ENCODE measurements at places on chromosomes 2 and 18.

- DNase-seq, result no peak
Observed at GRCh38 chr2:147568109-147568508, 276.7 kb upstream of the ACVR2A start.

- DNase-seq, result no peak
Observed at GRCh38 chr2:175399326-175399725, 217.8 kb upstream of the ATP5MC3 start.

DNA sequence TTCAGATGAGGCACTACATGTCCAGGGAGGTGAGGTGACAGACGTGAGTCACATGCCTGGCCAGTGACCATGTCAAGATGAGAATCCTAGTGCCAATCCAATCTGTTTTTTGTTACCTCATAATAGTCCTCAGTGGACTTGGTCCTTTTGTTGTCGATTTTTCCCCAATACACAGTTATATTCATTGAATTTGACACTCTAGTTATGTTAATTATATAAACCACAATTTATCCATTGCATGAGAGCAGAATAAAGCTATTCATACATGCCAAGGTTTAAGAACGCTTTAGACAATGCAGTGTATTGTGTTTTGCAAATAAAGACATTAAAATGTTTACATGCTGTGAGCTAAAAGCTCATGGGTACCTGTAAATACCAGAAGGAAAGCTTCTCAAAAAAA is 21.6 kb upstream of the TMEFF2 start:
- DNase-seq, result no peak

- no peak for DNase-seq
Observed at GRCh38 chr2:198452327-198452726, 647.9 kb downstream of the PLCL1 start.

DNA sequence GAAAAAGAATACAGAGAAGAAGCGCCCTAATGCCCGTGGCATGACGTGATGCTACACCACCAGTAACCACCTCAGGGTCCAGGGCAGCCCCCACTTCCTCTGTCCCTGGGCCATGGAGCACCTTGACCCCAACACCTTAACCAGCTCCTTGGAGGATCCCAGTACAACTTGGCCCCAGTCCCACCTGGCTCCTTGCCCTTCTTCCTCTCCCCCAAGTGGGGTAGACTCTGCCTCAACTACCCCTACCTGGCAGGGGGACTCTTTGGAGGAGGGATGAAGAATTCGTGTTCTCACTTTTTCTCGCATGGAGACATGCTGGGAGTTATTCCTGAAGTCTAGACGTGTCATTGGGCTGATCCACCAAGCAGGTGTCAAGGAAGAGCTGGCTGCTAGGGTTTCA is 18.9 kb downstream of the TRABD2A start:
- no peak for DNase-seq

DNA sequence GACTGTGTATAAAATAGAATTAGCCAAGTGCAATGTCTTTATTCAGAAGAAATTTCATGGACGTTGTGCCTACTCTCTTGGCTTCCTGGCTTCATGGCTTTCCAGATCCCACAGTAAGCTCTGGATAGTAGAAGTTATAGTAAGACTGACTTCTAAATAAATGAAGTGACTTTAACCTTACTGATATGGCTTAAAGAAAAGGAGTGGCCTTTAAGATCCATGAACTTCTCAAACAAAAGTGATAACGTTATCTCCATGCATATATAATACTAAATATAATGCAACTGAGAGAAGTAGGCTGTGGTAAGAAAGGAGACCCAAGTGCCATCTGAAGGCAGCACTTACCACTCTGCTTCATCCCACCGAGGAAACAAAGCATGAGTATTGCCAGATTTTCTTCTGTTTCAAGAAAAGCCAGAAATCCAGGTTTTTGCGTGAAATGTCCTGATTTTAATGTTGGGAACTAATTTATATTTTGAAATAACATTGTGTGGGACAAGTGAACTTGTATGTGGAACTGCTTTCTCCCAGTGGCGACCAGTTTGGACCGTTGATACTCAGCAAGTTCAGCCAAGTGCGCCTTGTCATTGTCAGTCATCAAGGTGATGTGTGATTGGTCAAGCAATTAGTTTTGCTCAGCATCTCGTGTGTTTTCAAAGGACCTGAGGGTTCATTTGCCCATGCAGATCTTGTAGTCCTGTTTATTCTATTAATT is 13.9 kb upstream of the IL37 start:
- no peak for DNase-seq

DNA sequence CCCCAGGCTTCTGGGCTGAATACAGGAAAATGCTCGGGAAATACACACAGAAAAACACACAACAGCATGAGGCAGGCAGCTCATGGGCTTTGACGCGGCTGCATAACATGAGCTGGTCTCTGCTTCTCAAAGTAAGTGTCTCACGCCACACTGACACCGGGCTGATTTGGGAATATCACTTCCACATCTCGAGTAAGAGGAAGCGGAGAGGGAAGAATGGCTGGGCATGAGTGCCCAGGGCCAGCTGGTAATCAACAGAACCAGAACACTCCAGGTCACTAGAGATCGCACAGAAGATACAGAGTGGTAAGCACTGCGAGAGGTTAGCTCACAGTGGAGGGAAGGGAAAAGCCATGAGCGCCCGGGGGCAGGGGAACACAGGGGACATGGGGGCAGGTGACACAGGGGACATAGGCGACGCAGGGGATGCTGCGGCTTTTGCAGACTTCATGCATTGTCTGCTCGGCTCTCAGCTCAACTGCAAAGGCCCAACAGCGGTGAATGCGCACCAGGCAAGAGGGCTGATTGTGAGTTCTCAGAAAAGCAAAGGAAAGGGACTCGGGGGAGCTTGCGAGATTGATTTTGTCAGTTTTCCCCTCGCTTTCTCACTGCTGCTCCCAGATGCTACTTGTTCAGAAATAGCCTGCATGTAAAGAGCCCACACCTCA is 141.4 kb downstream of the MBP start:
- DNase-seq, result no peak

DNA sequence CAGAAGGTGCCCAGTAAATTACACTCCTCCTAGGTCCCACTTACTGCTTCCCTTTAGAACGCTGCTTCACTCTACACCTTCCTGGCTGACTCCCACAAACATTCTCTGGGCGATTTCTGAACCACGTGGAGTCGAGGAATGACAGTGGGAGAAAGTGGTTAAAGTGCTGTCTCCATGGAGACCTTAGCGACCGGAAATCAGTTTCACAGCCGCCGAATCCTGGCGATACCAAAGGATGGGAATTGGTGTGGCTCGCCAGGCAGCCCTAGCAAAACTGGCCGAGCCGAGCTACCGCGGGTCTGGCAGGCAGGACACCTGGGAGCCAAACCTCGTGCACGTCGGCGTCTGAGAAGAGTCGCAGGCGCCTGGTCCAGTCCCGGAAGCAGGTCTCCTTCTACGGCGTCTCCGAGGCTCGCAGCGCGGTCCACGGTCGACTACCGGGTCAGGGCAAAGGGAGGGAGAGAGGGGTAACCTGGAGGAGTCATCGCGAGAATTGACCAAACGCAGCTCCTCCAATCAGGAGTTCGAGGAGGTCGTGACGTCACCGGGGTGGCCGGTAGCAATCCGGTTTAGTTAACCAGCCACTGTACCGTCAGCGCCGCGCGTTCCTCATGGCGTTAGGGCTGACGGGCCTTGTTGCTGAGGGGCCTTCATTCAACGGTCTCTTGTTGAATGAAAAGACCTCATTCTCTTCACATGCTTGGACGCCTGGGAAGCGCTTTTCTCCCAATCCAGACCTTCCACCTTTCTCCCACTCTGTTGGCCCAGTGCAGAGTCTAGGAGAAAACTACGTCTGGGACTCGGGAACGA is at the start of gene THADA:
TSS of gene THADA (minus strand) at position 436 of the 810 bp plus-strand sequence. CDS start 3,646 bp downstream, outside the sequence.
- DNase-seq, result peak; percentile 99

GRCh38 chr2:203693242-203693879 is 13.1 kb upstream of the CD28 start:
- DNase-seq, result no peak

DNA sequence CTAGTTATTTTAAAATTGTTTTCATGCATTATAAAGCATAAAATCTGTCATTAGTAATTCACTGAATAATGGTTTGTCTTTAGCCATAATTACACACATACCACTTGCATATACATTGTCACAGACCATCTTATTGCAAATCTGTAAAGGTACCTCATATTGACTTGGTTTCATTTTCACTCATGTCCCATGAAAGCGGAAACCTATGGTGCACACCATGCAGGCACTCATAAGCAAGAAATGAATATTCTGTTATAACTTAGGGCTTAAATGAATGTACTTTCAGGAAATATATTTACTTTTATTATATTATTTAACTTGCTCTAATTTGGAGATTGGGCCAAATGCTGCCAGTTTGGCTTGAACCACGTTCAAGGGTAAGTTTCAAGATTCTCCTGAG is 29.2 kb upstream of the STK17B start:
- DNase-seq, result no peak

DNA sequence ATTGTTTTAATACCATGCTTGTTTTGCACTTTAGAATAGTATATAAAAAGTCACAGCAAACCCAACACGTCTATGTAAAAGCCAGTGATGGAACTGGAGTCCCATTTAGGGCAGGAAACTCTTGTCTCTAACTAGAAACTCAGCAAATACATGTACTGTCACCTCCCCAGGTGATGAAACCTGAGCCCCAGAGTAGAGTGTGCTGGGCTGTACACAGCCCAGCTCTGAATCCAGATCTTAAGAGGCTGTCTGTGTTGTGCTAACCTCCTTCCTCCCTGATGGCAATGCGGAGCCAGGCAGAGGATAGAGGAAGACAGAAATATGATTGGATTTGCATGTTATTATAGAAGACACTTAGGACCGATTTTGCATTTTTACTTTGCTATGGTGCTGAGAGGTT is 317.5 kb upstream of the TRIB2 start:
- no peak for DNase-seq

- DNase-seq, result no peak
Observed at GRCh38 chr2:129778584-129778877, 200.9 kb upstream of the RAB6C start.

DNA sequence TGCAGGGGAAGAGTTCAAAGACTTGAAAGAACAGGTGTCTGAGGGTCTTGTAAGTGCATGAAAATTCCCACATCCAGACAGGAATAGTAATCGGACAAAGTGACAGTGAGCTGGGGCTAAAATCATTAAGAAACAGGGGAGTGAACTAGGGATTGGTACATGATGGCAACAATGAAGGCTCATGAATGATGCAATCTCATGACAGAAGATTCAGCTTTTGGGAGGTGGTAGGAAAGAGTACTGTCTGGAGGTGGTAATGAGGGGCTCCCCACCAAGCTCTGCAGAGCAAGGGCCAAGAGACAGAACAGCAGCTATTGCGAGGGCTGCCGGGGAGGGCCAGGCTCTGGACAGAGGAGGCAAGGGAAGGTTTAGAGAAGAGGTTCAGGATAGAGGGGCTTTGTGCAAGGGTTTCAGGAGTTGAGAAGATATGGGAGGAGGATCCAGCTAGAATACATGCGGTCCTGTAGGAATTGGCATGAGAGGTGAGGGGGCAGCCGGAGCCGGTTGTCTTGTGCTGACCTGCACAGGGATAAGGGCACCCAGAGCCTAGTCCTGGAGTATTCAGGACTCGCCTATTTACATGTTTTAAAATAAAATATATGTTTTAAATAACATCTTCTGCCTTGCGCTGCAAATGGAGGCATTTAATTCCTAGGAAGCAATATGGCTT is 31.4 kb downstream of the MAP3K20 start:
- DNase-seq, result no peak

DNA sequence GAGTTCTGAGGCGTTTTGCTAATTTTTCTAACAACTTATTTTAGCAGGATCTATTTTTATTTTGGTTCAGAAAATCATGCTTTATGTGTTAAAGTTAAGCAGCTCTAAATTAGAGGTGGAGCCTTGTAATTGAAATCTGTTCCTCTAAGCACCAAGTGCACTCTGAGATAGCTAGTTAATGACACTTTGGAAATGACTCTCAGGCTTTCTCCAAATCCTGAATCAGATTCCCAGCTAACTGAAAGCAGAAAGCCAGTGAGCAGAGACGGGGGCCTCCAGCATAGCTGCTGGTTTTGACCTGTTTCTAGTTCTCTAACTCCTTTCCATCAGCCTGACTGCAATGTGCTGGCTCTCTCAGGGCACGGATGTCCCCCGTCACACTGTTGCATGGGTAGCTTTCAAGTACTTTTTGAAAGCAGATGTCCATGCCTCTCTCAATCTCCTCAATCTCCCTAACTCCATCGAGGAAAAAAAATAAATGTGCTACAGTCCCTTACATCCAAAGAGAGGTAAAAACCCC is 326.5 kb downstream of the SATB2 start:
- no peak for DNase-seq

DNA sequence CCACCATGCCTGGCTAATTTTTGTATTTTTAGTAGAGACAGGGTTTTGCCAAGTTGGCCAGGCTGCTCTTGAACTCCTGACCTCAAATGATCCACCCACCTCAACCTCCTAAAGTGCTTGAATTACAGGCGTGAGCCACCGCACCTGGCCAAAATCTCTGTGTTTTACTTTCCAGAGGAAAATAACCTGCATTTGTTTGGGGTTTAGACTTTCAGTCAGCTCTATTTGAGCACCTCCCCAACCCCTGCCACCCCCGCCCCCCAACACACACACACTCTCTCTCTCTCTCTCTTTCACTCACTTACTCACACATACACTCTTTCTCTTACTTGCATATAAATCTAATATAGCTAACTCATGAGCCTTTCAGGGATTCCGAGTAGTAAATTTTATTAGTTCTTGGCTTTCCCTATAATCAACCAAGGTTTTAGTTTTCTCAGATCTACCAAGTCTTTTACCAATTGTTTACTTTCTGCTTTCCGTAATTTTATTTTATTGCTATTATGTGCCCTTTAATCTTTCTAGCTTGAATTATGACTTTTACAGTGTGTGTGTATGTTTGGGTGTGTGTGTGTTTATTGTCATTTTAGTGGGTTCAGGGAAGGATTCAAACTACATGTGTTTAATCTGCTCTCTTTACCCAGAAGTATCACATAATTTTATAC is 24.5 kb downstream of the MFSD6 start:
- no peak for DNase-seq

DNA sequence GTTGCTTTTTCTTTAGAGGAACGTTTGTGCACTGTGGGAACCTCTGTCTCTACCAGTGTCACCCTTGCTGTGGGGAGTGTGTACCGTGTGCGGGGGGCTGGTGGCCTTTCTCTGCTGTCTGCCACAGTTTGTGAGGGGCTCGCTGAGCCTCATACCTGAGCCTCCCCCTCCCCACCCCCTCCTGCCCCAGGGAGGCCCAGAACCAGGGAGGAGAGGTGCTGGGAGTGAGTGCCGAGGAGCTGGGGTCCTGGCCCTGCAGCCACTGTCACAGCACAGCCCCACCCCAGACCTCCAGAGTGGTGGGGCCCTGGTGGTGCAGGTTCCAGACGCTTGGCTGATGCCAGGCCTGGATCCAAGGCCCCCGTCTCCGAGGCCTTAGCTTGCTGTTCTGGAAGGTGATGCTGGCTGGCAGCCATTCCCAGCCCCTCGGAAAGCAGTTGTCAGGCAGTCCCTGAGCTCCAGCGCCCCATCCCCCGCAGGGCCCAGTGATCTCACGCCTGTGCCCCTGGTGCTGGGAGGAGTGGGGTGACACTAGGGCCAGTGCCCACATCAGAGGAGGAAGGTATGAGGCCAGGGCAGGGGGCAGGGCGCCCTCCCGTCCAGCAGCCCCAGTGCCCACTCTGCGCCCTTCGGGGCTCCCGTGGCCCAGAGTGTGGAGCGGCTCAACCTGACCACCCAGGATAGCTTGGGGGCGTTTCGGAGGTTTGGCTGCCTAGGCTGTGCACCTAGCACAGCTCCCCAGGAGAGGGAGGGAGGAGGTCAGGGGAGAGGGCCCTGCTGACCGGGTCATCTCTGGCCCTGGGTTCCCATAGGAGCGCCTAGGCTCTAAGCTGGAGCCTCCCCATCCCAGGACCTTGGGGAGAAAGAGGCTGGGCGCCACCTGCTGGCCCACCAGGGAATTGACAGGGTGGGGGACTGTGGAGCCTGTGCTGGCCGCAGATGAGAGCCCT is 53.0 kb upstream of the ALPP start:
- DNase-seq, result peak; percentile 69

GRCh38 chr2:30216157-30216556 is 15.2 kb upstream of the LBH start:
- DNase-seq, result no peak
